ENCODE measurements at places on chromosomes 5 and 9.

DNA sequence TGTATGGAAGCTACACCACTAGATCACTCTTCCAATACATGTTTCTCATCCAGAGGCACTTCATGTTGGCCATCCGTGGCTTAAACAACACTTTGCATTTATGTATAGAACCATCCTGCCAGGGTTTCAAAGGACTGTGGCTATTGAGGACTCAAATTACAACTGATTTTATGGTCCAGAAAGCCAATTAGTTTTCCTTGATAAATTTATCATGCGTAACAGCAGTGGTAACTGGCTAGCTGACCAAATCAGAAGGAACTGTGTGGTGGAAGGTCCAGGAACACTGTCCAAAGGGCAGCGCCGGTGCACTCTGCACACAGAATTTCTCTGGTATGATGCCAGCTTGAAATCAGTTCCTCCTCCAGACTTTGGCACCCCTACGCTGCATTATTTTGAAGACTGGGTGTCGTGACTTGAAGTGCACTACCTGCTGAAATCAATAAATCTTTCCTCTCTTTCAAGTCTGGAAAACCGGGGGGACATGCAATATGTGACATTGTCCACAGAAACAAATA lies 69.3 kb upstream of the TMEM252 start:
- ATAC-seq: no peak

GRCh38 chr5:109191153-109191558 lies 218.6 kb downstream of the PJA2 start:
- ATAC-seq: peak; percentile 44

DNA sequence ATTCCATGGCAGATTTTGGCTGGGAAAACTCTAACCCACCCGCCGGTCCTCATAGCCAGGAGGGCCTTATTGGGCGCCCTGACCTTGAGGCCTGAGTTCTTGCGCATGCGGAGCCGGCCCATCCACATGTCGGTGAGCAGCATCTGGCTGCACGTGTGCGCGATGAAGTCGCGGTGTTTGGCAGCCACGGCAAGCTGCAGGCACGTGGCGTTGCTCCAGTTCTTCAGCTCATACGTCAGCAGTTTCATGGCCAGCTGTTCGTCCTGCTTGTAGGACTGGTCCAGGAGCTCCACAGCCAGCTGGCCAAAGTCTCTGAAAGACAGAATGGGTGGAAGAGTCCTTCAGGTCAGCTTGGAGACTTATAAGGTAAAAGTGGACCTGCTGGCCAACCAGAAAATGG lies 204.3 kb upstream of the KLF9 start:
- no peak for ATAC-seq

- ATAC-seq: no peak
These were observed 47.3 kb upstream of the SLC30A5 start for GRCh38 chr5:69046375-69046957.

GRCh38 chr5:91114658-91115057 lies 268.5 kb downstream of the ARRDC3 start:
- no peak for ATAC-seq

GRCh38 chr5:137666461-137666850 lies 69.4 kb downstream of the KLHL3 start:
- no peak for ATAC-seq

DNA sequence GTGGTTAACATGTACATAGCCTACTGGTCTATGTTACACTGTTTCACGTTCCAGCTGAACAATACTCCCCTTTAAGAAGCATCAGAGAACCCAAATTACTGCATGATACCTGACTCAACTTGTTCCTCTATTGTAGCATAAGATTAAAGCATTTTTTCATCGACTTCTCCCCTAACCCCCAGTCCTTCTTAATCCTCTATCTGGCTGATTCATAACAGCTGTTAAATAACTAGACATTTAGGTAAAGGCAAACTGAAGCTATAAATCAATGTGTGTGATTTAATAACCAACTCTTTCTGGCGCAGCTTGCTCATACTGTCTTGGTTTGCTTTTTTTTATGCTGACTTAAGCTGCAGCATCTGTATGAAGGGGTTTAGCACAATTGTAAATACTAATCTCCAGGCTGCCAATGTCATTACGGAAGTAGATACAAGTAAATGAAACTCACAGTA lies 94.2 kb upstream of the MTAP start:
- no peak for ATAC-seq

GRCh38 chr5:172820046-172820767 lies 13.8 kb upstream of the ERGIC1 start:
- ATAC-seq: no peak

DNA sequence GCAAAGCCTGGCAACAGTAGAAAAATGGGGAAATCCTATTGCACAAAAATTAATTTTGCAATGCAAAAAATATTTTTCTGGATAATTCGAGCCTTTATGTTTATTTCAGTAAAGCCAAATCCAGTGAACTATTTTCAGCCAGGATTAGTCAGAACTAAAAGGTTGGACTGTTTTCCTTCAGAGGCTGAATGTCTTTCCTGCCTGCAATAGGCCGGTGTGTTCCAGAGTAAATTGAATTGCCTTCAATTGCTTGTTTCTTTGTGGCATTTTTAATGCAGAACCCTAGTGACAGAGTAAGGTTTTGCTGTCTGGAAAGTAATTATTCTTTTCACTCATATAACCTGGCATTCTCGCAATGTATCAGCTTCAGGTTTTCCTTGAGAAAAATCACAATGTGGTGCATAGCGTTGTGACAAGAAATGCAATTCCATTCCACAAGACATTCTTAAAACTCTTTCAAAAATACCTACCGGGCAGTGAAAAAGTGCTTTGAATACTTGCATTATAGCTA lies 183.7 kb downstream of the GLIS3 start:
- ATAC-seq: peak; percentile 73

DNA sequence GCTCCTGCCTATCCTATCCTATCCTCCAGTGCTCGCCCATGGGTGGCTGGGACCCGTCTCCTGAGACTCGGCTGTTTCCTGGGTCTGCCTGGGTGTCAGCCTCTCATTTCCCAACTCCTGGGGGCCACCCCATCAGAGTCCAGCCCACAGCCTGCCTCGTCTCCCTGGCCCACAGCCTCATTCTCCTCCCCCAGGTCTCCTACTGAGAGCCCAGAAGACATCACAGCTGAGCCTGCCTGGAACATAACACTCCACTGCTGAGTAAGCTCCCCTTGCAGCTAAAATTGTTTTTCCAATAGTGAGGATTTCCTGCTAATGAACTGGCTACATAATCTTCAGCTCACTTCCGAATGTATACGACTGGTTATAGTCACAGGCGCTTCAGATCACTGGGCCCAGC lies 95.3 kb downstream of the TTLL11 start:
- ATAC-seq: no peak

DNA sequence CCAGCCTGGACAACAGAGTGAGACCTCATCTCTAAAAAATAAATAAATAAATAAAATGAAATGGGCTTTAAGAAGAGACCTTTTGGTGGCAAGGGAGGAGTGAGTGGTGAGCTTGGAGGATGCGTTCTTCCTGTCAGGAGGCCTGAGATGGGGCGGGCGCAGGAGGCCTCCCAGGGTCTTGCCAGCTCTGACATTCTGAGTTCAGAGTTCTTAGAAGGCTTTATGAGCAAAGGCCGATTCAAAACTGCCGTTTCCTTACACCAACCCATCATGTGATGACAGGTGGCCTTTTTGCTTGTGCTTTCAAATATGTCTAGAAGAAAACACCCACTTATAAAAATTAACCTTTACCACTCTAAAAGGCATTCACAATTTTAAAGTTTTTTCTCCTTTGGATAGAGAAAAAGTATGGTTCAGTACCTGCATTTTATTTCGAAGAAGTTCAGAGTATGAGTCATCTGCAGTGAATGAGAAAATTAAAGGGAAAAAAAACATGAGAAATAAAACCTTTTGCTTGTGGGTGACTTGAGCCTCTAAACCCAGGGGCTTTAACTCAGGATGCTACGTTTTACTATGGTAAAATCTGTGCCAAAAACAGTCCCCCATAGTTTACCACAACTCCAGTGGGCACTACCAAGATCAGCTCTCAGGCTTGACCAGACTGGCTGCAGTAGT lies 157.4 kb upstream of the OTULINL start:
- ATAC-seq: peak; percentile 12

DNA sequence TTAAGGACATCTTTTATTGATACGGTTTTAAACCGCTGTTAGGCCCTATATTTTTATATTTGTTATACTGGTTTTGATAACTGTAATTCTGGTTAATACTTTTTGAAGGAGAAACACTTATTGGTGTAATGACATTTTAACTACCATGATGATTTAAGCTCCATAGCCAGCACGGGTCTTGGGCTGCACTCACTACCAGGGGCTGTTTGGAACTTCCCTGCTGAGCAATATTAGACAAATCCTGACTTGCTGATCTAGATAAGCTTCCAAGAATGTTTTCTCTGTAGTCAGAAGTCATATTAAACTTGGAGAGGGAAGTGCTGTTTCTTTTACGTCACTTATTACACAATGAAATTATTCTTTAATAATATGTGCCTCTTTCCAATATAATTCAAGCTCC lies 540.0 kb upstream of the GRAMD2B start:
- no peak for ATAC-seq

DNA sequence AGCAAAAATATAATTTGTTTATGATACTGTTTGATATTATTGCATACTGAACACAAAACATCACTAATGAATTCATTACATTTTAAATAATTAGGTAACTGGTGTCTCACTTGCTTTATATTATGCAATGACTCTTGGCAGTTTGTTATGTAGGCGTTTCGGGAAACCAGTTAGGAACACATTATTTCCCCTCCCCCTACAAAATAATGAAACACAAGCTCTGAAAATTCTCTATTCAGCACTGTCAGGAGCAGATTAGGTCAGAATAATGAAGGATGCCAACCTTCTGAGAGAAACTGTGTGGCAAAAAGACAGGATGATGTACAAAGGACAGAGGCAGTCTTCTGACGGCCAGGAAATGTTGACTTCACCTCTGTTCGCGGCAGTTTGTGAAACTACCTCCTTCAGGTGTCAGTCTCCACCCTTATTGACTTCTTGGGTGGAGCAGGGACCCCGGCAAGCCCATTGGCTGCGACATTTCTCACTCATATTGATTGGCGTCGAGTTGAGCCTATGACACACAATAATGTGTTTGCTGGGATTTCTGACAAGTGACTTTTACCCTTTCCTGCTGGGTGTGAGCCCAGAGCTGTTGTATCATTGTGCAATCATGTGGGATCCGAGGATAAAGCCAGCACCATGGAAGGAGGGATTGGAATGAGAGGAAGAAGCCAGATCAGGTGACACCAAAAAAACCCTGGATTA lies 33.9 kb downstream of the SH3PXD2B start:
- ATAC-seq: no peak

- ATAC-seq: no peak
These were observed 259.1 kb downstream of the TMEM167A start for GRCh38 chr5:82817897-82818676.

GRCh38 chr5:52870448-52870847 lies 82.7 kb downstream of the ITGA1 start:
- ATAC-seq: no peak

GRCh38 chr9:93041108-93041802 lies 17.2 kb upstream of the SUSD3 start:
- no peak for ATAC-seq

DNA sequence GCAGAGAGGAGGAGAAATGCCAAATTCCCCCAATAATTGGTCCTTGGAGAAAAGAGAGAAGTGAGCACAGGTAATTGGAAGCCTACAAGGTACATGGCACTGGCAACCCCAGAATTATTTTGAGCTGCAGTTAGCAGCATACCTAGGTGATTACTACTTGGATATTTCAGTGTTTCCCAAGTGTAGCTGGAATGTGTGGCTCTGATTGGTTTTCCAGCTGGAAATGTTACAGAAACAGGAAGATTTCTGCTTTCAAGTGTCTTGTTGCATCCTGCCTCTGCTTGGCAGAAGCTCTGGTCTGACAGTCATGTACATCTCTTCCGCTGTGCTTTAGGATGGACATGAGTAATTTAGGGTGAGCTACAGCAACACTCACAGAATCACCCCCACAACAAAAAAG lies 262.1 kb downstream of the ENC1 start:
- peak; percentile 34 for ATAC-seq

DNA sequence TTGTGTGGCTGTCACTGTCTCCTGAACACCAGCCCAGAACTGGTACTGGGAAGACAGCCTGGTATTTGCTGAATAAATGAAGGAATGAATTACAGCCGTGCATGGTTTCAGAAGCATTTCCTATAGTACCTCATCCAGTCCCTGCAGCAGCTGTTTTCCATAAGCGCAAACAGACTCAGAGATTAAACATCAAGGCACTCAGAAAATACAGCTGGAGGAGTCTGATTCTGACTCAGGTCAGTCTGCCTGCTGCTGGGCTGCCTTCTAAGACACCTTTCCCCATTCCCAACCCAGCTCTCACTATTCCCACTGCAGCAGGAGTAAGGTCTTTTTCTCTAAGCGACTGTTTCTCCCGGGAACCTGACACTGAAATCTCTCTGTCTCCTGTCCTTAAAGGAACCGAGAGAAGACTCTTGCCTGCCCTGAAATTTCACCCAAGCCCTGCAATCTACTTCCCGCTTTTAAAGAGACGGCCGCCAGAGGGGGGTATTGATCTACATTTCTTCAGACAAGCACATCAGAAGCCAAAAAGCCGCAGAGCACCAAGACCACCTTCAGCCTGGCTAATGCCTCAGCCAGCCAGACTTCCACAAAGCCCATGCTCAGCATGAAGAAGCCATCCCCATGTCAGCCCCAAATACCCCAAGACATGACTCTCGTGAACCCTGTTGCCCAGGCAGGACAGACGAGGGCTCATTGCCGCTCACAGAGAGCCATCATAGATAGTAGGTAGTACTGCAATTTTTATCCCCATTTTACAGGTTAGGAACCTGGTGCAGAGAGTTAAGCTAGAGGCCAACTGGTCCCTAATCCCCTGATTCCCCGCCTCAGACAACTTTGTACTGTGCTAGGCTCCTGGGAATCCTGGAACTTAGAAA lies 5.4 kb upstream of the FOXI1 start:
- peak; percentile 92 for ATAC-seq

DNA sequence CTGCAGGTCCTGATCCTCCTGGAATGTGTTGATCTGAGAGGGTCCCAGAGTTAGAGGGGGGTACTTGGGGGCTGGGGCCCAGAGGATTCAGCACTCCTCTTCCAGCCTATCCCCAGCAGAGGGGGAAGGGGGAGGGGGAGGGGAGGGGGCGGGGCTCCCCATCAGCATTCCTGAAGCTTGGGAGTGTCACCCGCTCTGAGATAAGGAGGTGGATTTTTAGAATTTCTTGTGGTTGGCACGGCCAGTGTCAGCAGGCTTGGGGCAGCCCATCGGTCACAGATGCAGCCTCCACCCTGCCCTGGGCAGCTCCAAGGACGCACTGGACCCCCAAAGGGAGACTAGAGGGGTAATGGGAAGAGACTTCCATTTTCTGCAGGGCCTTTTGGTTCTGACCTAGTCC lies 5.3 kb downstream of the FGF18 start:
- ATAC-seq: no peak

GRCh38 chr5:126521130-126521529 lies 73.9 kb downstream of the ALDH7A1 start:
- no peak for ATAC-seq

DNA sequence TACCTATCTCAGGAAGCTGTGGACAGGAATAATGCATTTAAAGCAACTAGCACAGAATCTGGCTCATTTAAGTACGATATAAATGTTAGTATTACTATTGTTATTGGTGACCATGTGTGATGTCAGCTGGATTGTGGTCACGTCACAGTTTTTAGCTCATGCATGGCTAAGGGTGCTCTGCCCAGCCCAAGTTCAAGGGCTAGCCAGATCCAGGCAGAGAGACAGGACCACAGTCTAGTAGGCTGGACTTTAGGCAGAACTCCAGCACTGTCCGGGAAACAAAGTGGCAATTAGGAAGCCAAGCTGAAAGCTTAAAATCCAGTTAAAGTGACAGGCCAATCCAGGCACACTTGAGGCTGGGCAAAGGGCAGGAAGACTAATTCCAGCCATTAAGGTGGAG lies 273.6 kb downstream of the ADAMTSL1 start:
- ATAC-seq: no peak
